ENCODE measurements at places on chromosomes 3 and 15.

DNA sequence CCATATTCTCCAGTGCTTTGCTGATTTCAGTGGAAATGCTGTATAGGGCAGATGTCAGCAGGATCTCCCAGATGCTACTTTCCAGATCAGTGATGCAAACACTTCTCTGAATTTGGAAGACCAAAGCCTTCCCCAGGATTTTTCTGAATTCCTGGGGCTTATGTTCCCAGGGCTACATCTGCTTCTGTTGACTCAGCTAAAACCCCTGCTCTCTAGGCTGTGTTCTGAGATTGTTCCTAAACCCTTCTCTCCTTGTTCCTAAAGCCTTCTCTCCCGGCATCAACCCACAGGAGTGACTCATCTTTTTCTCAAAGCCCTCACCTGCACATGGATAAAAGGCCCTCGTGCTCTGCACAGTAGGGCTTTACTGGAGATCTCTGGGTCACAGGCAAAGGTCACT, 35.5 kb downstream of the FAH start:
- DNase-seq = no peak

GRCh38 chr3:34863485-34863884, 775.8 kb upstream of the ARPP21 start:
- DNase-seq = no peak

- DNase-seq = no peak
Measured at GRCh38 chr3:121595765-121596406, 2.7 kb downstream of the FBXO40 start.

DNA sequence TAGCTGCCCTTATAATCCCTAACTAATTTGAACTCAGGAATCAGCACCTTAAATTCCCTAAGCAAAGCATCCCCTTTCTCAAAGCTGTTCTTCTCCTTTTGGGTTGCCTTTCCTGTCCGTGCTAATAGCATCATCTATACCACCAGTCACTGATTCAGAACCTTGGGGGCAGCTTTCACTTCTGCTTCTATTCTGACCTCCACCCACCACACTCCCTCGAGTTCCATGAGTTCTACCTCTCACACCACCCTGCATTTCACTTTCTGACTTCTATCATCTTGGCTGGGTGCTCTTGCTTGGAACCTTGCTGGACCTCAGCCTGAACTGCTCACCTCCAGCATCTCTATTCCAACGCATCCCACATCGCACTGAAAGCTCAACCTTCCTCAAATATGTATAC, 55.4 kb upstream of the KCNMB2 start:
- no peak for DNase-seq

DNA sequence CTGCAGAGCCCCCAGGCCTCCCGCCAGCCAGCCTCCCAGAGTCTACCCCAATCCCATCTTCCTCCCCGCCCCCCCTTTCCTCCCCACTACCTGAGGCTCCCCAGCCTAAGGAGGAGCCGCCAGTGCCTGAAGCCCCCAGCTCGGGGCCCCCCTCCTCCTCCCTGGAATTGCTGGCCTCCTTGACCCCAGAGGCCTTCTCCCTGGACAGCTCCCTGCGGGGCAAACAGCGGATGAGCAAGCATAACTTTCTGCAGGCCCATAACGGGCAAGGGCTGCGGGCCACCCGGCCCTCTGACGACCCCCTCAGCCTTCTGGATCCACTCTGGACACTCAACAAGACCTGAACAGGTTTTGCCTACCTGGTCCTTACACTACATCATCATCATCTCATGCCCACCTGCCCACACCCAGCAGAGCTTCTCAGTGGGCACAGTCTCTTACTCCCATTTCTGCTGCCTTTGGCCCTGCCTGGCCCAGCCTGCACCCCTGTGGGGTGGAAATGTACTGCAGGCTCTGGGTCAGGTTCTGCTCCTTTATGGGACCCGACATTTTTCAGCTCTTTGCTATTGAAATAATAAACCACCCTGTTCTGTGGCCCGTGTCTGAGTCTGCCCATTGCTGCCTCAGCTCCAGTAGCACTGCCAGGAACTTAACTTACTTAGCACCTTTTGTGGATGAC, 32.2 kb downstream of the PTPN23 start:
- DNase-seq = no peak
